ENCODE measurements at places on chromosomes 4 and X.

GRCh38 chrX:40022421-40022820, 75.3 kb downstream of the BCOR start:
- DNase-seq, result no peak

DNA sequence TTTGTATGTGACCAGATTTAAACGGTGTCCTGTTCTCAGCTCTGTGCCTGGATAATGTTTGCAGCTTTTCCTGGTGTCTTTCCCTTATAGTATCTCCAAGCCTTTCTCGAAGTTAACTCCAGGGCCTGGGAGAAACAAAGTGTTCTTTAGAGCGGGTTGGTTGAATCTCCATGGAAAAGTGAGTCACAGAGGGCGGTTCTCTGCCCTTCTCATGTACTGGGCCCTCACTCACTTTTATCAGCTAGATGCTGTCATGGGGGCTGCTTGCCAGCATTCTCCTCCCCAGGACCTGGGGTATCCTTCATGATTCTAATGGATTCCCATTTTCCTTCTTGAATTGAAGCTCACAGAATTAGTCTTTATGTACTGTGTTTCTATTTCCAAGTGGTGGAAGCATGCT, 46.1 kb upstream of the MAGEC2 start:
- no peak for DNase-seq

DNA sequence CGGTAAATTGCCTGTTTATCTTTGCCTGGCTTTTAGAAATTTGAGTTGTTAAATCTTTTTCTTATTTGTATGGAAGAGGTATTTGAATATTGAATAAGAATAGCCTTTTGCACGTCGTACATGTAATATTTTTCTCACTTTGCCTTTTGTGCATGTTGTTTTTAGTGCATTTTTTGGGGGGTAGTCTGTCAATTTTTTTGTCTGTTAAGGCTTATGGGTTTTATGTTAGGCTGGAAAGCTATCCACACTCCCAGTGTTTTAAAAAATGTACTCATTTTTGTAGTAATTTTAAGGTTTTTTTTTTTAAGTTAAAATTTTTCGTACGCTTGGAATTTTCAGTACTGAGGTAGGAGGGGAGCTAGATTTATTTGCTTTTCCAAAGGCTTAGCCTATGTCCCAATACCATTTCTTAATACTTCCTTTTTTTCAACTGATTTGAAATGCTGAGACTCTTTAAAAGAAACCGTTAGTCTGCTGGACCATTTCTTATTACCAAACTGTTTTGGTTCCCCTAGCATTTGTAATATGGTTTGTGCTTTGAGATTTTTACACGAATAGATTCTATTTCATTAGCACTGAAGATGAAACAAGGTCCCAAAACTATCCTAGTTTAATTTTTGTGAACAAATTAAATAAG, 1.3 kb downstream of the HERC5 start:
- DNase-seq, result no peak

DNA sequence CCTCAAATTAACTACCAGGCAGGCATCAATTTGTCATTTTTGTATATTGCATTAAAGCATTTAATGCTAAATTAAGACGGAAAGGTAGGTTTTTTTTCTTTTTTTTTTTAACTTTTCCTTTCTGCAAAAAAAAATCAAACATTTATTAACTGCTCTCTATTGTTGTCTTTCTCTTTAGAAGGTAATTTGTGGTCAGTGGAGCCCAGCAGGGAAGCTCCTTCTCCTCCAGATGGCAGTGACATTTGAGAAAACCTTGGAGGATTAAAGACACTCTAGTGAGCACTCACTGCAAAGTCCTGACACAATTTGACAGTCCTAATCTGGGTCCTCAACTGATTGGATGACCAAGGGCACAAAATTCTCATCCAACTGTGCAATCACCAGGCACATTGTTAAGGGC, 102.4 kb downstream of the SLIT2 start:
- DNase-seq, result no peak

DNA sequence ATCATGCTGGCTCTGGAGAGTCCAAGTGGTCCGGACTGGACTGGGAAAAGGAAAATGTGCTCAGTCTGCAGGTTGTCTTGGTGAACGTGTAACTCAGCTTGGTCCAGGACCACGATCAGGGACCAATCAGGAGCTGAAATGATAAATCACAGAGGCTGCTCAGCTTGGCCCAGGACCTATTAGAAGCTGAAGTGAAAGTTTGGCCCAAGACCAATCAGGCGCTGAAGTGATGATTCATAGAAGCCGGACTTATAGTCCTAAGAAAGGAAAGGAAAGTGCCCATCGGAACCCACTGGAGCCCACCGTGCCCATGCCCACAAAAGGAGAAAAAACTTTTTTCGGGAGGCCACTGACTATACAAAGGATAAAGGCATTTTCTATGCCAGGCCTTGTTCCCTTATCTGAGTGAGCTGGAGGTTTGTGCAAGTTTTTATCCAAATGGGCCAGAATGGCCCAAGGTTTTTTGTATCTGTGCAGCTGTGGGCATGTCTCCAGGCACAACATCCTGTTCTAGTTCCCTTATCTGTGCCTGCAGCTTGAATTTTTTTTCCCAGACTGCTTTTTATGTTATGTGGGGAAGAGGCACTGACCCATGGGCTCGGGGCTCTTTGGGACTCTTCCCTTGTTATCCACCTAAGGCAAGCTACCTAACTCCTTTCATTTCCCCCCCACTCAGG, 194.4 kb downstream of the FAM133A start:
- no peak for DNase-seq
